HuH-7.5 (cell line): ENCODE measurements at places on chromosomes 3 and 15.

- no peak for DNase-seq
These were observed 12.4 kb upstream of the USP3 start for GRCh38 chr15:63491979-63492378.

- no peak for DNase-seq
These were observed 32.3 kb upstream of the SEMA3F start for GRCh38 chr3:50122661-50123391.

GRCh38 chr3:140536926-140537726, 140.7 kb upstream of the TRIM42 start:
- no peak for DNase-seq

DNA sequence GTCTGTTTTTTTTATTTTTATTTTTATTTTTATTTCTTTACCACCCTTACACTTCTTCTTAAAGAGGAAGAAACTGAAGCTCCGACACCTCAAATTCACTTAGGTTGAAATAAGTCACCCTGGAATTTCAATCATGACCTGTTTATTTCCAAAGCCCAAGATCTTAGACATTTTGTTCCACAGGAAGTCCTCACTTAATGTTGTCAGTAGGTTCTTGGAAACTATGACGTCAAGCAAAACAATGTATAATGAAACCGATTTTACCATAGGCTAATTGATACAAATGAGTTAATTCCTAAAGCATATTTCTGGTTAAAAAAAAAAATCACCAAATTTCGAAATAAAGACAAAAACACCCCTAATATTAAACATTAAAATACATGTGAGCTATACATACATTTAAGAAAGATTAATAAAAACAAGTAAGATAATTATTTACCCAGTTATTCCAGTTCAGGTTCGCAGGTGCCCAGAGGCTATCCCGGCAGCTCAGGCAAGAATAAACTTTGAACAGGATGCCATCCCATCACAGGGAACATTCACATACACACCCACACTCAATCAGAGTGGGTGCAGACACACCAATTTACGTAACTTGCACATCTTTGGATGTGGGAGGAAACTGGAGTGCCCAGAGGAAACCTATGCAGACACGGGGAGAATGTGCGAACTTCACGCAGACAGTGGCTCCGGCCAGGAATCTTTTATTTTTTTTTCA, 391.0 kb downstream of the RAP2B start:
- no peak for DNase-seq
